Adrenal gland (tissue), 19 donors: ENCODE measurements at places on chromosomes 1 and 21. TPM values are rescaled to one million over a fixed set of nuclear protein-coding genes. Genes with fewer than 3 reads are reported as not detected.

BEND5 gene
- total RNA-seq, result 8.3 TPM

GRCh38 chr1:56696663-56697062 lies 51.5 kb downstream of the PRKAA2 start:
- no peak overlapping the region for H3K4me3 ChIP-seq
- no peaks in the 10 kb centered on the region for H3K4me1 ChIP-seq
- no peaks in the 10 kb centered on the region for H3K27me3 ChIP-seq
- no peaks in the 10 kb centered on the region for H3K36me3 ChIP-seq
- DNase-seq, result no peak
- H3K27ac ChIP-seq, result no peak overlapping the region

SIPA1L2 gene
- 8.3 TPM for total RNA-seq

- no peaks in the 10 kb centered on the region for H3K36me3 ChIP-seq
- H3K27ac ChIP-seq, result peak overlapping the region; percentile 98
- no peak for DNase-seq
These were observed 940 bp upstream of the ATAD3A start for GRCh38 chr1:1510912-1511532.

DNA sequence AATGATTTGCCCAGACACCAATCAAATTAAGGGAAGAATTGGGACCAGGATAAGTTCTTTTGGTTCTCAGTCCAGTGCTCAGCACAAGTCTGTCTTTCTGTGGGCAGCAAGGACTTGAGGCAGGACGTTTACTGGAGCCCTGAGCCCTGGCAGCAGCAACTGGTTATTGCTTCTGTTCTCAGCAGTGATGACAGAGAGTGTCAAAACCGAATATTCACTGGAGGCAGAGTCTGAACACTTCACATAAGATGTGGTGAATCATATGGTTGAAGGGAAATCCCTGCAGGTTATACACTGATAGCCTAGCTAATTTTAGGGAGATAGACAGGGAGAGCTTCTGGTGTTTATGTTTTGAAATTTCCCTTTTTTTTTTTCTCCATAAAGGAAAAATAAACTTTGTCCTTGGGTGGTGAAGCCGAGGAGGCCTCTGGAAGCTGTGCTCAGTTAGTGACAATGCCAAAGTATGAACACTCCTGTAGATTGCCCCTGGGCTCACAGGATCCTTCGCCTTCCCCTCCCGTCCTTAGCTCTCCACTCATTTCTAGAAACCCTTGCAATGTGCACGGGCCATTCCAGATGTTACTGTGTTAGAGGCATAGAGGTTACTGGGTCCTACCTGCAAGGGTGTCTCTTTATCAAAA lies 26.3 kb upstream of the TSPAN2 start:
- H3K27ac ChIP-seq, result no peak overlapping the region
- no peaks in the 10 kb centered on the region for H3K4me1 ChIP-seq

GJA9 gene
- not detected for total RNA-seq

RHD gene
- total RNA-seq, result 0.69 TPM

DNA sequence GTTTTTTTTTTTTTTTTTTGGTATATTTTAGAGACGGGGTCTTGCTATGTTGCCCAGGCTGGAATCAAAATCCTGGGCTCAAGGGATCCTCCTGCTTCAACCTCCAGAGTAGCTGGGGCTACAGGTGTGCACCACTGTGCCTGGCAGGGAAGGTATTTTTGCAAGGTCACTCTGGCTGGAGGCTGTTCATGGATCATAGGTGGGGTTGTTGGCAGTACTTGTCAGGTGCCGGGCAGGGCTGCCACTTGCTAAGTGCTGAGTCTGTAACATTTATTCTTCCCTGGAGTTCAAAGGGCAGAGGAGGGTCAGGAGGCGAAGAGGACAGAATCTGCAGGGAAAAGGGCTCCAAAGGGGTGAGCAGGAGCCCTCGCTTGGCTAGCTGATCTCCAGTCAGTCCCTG lies 24.1 kb downstream of the A3GALT2 start:
- no peaks in the 10 kb centered on the region for H3K27me3 ChIP-seq
- peaks cover 29% of the 10 kb centered on the region for H3K36me3 ChIP-seq
- no peak overlapping the region for H3K4me3 ChIP-seq
- DNase-seq, result no peak
- H3K27ac ChIP-seq, result no peak overlapping the region

- no peak overlapping the region for H3K4me3 ChIP-seq
- DNase-seq, result no peak
- H3K27me3 ChIP-seq, result no peaks in the 10 kb centered on the region
- no peak overlapping the region for H3K27ac ChIP-seq
- no peaks in the 10 kb centered on the region for H3K36me3 ChIP-seq
These were observed 12.1 kb downstream of the DNAJC16 start for GRCh38 chr1:15538771-15539170.

RIMS3 gene
- 3.2 TPM for total RNA-seq

GRCh38 chr21:34126269-34126668 lies 52.9 kb downstream of the MRPS6 start:
- H3K4me1 ChIP-seq, result peaks cover 55% of the 10 kb centered on the region
- no peaks in the 10 kb centered on the region for H3K27me3 ChIP-seq
- no peak overlapping the region for H3K4me3 ChIP-seq
- H3K36me3 ChIP-seq, result peaks cover 8% of the 10 kb centered on the region
- no peak for DNase-seq

GRCh38 chr1:162353702-162354101 lies 23.0 kb downstream of the SPATA46 start:
- H3K4me1 ChIP-seq, result no peaks in the 10 kb centered on the region
- no peak for DNase-seq
- no peaks in the 10 kb centered on the region for H3K36me3 ChIP-seq
- no peaks in the 10 kb centered on the region for H3K27me3 ChIP-seq
- H3K4me3 ChIP-seq, result no peak overlapping the region
- H3K27ac ChIP-seq, result no peak overlapping the region

- no peak for DNase-seq
- no peaks in the 10 kb centered on the region for H3K4me1 ChIP-seq
- no peak overlapping the region for H3K4me3 ChIP-seq
- H3K27me3 ChIP-seq, result no peaks in the 10 kb centered on the region
- no peaks in the 10 kb centered on the region for H3K36me3 ChIP-seq
These were observed 1.8 kb upstream of the LIN9 start for GRCh38 chr1:226310637-226311195.

GRCh38 chr1:89201106-89201794 lies 2.5 kb upstream of the GBP4 start:
- H3K36me3 ChIP-seq, result no peaks in the 10 kb centered on the region
- no peak for DNase-seq
- no peaks in the 10 kb centered on the region for H3K27me3 ChIP-seq
- H3K4me3 ChIP-seq, result no peak overlapping the region
- no peaks in the 10 kb centered on the region for H3K4me1 ChIP-seq

CR2 gene
- not detected for total RNA-seq
